Fibroblast of upper back skin (primary cell): ENCODE measurements at places on chromosomes 3 and 15.
A peak's percentile ranks its signal among the peaks of the same experiment; 100 is the strongest.

DNA sequence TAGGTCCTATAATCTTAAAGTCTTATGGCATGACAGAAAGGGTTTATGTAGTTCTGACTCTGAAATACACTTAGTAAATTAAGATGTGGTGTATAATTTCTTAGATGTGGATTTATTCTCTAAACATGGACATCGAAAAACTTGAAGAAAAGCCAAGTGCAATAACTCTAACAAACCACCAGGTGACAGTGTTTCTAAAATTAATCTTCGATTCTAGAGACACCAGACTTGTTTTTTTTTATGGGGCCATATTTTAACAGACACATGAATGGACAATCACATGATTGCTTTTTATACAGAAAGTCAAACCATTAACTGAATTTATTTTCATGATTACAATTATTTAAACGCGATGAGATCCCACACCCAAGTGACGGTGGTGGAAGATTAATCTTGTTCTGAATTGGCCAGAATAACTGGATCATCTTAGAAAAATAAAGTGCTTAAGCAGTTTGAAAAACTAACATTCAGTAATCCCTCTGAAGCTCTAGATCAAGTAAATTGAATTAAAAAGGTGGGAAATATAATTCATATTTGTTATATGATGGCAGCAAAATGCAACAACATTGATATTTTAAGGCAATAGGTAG is 305.1 kb downstream of the LSAMP start:
- DNase-seq, result peak; percentile 48

DNA sequence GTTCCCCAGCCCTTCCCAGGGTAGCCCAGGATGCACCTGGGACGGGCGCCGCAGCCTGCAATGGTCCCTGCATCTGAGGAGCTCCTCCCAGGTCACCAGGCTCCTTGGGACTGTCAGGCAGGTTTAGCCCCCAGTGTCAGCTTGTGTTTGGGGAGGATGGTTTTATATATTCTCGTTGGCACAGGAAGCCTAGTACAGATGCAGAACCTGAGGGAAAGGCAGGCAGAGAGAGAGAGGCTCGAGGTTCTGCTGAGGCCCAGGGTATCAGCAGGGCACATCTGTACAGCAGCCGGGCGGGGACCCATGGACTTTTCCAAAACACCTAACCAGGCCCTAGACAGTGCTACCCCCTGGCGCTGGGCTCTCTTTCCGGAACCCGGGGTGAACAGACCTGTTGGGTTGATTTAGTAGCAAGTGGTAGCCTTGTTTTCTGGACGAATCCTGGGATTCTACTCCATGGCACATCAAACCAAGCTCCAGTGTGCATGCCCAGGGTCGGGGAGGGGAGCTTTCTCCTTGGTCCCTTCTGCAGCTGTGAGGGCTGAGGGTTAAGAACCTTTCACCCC is 8.6 kb downstream of the PAK6 start:
- no peak for DNase-seq

GRCh38 chr3:25652921-25653320 is 11.8 kb downstream of the TOP2B start:
- DNase-seq, result peak; percentile 6

GRCh38 chr15:66716656-66717020 is 14.6 kb downstream of the SMAD6 start:
- DNase-seq, result peak; percentile 62

DNA sequence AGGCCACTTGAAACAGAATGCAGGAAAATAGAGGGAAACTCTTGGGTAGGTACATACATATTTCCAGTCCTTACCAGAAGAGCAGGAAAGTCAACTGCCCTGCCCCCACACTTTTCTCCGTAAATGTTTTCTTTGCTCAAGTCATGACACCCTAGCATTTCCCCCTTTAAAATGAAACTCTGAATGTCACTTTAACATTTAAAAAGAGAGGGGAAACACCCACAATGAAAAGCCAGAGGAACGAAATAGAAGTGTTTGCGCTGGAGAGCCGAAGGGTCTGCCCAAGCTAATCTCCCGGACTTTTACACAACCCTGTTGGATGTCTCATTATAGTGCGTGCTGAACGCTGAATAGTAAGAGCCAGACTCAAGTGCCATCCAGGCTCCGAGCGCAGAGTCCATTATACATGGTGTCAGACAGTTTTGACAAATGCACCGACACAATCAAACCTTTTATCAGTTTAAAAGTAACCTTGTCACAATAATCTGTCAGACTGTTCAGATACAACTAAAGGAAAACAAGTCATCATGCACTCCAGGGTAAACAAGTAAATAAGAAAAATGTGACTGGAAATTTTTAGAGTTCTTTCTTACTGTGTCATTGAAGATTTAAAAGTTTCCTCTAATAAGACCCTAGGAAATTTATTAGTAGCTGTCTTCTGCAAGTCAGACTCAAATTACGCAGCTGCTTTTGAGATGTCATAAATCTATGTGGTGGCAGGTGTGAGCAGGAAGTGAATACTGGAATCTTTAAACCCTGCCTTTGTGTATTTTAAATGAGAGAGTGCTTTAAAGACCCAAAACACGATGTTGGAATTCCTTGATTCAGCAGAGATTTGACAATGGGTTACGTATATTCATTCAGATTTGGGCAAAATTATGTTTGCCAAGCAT is 159.8 kb downstream of the RBMS3 start:
- DNase-seq, result no peak

DNA sequence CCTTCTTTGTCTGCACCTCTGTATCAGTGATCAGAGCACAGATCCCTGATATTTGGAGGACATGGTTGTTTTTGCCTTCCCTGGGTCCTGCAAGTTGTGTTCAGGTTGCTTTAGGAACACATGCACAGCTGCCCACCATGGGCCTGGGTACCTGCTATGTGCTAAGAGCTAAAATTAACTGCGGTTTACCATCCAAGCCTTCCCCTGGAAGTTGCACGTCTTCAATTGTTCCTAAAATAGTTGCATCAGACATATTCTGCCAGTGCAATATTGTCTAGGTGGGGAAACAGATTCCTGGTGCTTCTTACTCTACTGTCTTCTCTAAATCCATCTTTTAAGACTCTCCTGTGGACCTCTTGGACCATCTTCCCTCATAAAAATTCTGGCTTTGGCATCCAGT is 80.9 kb downstream of the PDE8A start:
- DNase-seq, result no peak

GRCh38 chr15:45048794-45049631 is 26.0 kb downstream of the SORD start:
- no peak for DNase-seq

- DNase-seq, result no peak
Measured at GRCh38 chr15:68595260-68595564, 16.4 kb downstream of the CORO2B start.

DNA sequence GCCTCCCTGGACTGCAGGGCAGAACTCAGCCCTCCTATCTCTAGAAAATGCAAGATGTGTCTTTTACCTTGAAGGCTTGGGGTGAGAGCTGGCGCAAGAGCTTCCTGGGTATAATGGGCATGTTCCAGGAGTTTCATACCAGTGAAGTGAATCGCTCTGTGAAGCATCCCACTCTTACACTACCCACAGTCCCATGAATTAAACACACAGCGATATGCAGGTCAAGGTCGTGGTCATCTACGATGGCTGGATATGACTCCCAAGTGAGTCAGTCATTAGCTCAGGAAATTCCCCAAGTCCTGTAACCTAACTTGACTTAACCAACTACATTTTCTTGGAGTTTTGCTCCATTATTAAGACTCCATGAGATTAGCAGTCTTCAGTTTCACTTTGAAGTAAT is 439.7 kb downstream of the NTRK3 start:
- DNase-seq, result peak; percentile 87

- DNase-seq, result no peak
Measured at GRCh38 chr3:111951032-111951431, 27.8 kb upstream of the ABHD10 start.

DNA sequence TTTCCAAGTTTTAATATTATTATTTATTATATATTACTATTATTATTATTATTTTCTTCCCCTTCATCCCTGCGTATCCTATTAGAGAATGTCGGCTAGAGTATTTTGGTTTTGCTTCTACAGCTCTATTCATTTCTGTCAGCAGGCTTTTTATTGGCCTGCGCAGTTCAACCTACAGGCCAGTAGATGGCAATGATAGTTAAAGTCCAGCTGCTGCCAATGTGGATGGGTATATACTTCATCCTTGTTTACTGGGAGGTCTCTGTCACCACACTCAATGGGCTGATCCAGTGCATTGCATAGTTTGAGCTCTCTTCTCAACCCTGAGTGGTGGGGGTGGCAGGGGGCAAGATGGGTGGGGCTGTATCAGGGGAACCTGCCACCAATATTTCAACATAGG is 799.8 kb downstream of the NSUN3 start:
- DNase-seq, result peak; percentile 11

DNA sequence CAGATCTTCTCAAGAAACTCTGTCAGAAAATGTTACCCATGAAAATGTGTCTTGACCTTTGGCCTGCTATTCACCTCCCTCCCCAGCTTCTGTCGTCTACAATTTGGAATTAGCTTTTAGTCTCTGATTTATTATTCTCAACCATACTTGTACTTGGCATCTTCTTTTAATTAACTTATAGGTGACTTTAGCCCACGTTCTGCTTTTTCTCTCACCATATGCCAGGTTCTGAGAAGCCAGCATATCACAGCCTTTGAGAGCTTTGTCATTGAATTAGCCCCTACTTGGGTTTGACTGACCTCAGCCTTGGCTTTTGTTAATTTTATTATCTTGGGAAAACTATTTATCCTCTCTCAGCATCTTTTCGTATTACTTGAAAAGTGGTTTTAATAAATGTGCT is 355.9 kb downstream of the OXSM start:
- no peak for DNase-seq

- no peak for DNase-seq
Measured at GRCh38 chr15:89088605-89089315, 504 bp downstream of the ABHD2 start.

- DNase-seq, result no peak
Measured at GRCh38 chr3:168497741-168498140, 402.0 kb upstream of the GOLIM4 start.

DNA sequence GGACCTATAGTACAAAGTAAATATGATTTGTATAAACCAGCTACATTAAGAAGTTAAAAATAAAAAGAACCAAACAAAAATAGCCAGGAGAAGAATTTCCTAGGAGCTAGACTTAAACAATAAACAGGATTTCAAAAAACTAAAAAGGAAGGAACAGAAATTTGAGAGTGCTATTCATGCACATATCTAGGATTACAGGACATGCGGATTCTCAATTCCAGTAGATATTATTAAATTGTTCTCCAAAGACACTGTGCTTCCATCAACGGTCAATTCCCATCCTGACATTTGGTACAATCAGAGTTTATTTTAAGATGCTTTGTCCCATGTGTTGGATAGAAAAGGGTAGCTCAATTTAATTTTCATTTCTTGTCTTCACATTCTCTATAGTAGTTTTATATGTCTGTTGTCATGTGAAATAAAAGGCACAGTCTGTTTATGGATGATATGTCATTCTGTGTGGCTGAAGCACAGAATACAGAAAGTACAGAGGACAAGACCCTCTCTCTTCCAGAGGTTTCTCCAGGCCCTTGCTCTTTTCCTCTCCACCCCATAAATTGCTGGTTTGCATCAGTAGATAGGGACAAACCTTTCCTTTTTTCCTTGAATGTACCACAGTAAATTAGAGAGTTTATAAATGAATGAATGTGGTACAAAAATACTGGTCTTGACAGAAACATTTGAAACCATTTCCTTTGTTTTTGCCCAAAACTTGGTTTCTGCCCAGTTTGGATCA is 3.5 kb downstream of the PLOD2 start:
- no peak for DNase-seq

GRCh38 chr15:92005154-92005553 is 151.6 kb downstream of the SLCO3A1 start:
- no peak for DNase-seq

GRCh38 chr3:149216193-149216869 is 5.3 kb downstream of the CP start:
- DNase-seq, result no peak

- peak; percentile 58 for DNase-seq
Measured at GRCh38 chr15:83276661-83277060, 7.8 kb downstream of the BNC1 start.

- DNase-seq, result peak; percentile 99
Measured at GRCh38 chr3:21718161-21718765, 32.7 kb downstream of the ZNF385D start.

DNA sequence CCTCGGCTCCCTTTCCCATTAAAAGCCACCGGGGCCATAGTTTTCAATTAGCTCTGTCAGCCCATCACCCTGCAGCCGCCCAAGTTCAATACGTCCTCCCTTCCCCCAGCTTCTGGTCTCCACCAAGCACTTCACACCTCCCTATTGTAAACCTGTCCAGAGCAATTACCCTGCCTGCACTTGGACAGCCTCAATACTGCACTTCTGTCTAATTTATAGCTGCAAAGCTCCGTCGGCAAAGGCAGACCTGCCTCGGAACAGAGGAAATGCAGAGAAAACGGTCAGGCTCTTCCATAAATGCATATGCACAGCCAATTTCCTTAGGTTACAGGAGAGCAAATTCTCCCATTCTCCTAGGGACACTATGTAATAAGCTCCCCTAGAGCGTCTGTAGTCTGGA is 21.9 kb downstream of the LRIG1 start:
- no peak for DNase-seq

DNA sequence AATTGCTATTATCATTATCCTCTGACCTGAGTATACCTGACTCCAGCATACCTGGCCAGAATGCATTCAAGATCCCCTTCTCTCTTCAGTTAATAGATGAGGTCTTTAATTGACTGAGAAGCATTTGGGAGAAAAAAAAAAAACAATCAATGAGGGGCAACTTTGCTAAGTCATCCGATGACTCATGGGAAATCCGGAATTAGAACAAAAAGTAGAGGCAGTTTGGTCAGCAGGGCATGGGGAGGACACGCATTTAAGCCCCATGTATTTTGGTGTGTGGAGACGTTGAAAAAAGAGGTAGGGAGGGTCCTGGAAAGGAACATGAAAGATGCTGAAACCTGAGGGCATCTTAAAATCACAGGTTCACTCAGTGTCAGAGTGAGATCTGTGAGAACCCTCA is 256.2 kb downstream of the RORA start:
- DNase-seq, result peak; percentile 87

GRCh38 chr3:148853076-148853475 is 12.0 kb upstream of the CPA3 start:
- DNase-seq, result no peak

- DNase-seq, result peak; percentile 90
Measured at GRCh38 chr15:69557020-69557706, 104.5 kb downstream of the RPLP1 start.

DNA sequence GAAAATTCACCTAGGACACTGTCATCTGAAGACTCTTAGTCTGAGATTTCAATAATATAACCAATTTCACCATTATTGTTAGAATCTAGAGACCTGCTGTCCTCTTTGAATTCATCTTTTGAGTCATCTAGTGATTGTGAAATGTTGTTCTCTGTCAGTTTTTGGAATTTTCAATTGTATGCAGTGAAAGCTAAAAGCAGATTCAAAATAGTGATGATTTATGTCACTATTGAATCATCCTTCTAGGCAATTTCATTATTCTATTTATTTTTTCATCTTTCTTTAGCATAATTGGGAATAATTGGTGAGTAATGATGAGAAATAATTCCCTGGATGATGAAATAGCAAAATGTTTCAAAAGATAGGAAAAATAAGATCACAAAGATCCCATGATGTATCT is 101.7 kb upstream of the EIF1B start:
- DNase-seq, result peak; percentile 1

GRCh38 chr15:89553632-89554031 is 21.6 kb upstream of the TICRR start:
- DNase-seq, result no peak

GRCh38 chr3:107421170-107421792 is 44.0 kb downstream of the CCDC54 start:
- DNase-seq, result peak; percentile 79

- no peak for DNase-seq
Measured at GRCh38 chr3:67453628-67454027, 200.8 kb downstream of the SUCLG2 start.

GRCh38 chr3:42507761-42508335 is 5.4 kb downstream of the VIPR1 start:
- DNase-seq, result no peak
